ENCODE measurements at places on chromosomes 4 and X.

DNA sequence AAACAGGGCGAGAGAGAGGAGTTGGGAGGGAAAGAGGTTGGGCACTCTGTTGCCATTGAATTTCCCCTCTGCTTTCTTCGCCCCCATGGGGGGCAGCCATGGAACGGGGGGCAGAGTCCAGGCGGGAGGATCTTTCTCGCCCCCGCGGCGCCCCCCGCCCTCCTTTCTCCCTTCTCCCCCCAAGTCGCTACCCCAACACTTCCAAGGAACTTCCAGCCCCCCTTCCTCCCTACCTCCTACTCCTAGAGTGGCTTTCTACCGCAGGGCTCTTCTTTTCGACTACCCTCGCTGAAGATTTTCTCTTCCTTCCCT lies 594 bp upstream of the STAG2 start:
- DNase-seq, result no peak

GRCh38 chr4:186144946-186145569 lies 40.6 kb downstream of the FAM149A start:
- DNase-seq, result no peak

GRCh38 chr4:53067125-53067802 lies 205.1 kb downstream of the RASL11B start:
- no peak for DNase-seq

- no peak for DNase-seq
Measured at GRCh38 chr4:7068883-7069282, 1.0 kb upstream of the GRPEL1 start.

- DNase-seq, result no peak
Measured at GRCh38 chr4:18858229-18858922, 836.8 kb upstream of the LCORL start.
